ENCODE measurements at places on chromosomes 12 and 14. TPM values are rescaled to one million over a fixed set of nuclear protein-coding genes. Genes with fewer than 3 reads are reported as not detected.

CAPZA3 gene
- total RNA-seq, result not detected

TMEM30B gene
- 0.33 TPM for total RNA-seq

IQSEC3 gene
- not detected for total RNA-seq

KRT73 gene
- total RNA-seq, result not detected

TBX3 gene
- 1.8 TPM for total RNA-seq

RNU4-1 gene
- total RNA-seq, result under 0.01 TPM

RGS6 gene
- total RNA-seq, result not detected

NRIP2 gene
- not detected for total RNA-seq

RFX4 gene
- total RNA-seq, result not detected

DHRS4L2 gene
- 10.8 TPM for total RNA-seq

MYO1H gene
- total RNA-seq, result not detected

STXBP6 gene
- not detected for total RNA-seq

SCNN1A gene
- total RNA-seq, result 0.65 TPM

APEX1 gene
- total RNA-seq, result 60.2 TPM

CEP290 gene
- total RNA-seq, result 16.5 TPM
